ENCODE measurements at places on chromosomes 3 and 15. TPM values are rescaled to one million over a fixed set of nuclear protein-coding genes. Genes with fewer than 3 reads are reported as not detected.

Gene ADGRG7
- not detected for total RNA-seq

- no peaks in the 10 kb centered on the region for H3K27me3 ChIP-seq
- no peak overlapping the region for H3K27ac ChIP-seq
- DNase-seq, result no peak
- peaks cover 7% of the 10 kb centered on the region for H3K36me3 ChIP-seq
- H3K4me3 ChIP-seq, result no peak overlapping the region
These were observed 137.3 kb downstream of the SNRK start for GRCh38 chr3:43423639-43424038.

GRCh38 chr15:85280203-85280602 is 100.2 kb upstream of the AKAP13 start:
- DNase-seq, result no peak
- H3K27me3 ChIP-seq, result no peaks in the 10 kb centered on the region
- no peak overlapping the region for H3K4me3 ChIP-seq
- no peaks in the 10 kb centered on the region for H3K36me3 ChIP-seq
- no peaks in the 10 kb centered on the region for H3K4me1 ChIP-seq
- H3K27ac ChIP-seq, result no peak overlapping the region

- no peaks in the 10 kb centered on the region for H3K27me3 ChIP-seq
- H3K27ac ChIP-seq, result no peak overlapping the region
- no peak for DNase-seq
- no peak overlapping the region for H3K4me3 ChIP-seq
These were observed 296.7 kb downstream of the PTPRG start for GRCh38 chr3:61858054-61858453.

- peaks cover 18% of the 10 kb centered on the region for H3K36me3 ChIP-seq
- DNase-seq, result no peak
- no peaks in the 10 kb centered on the region for H3K27me3 ChIP-seq
These were observed 264.3 kb downstream of the LRTM1 start for GRCh38 chr3:54663501-54664011.

Data from WTC11 (cell line).